ENCODE measurements at places on chromosomes 6 and 20.

GRCh38 chr6:25407431-25407830, 128.3 kb downstream of the CARMIL1 start:
- DNase-seq, result no peak

DNA sequence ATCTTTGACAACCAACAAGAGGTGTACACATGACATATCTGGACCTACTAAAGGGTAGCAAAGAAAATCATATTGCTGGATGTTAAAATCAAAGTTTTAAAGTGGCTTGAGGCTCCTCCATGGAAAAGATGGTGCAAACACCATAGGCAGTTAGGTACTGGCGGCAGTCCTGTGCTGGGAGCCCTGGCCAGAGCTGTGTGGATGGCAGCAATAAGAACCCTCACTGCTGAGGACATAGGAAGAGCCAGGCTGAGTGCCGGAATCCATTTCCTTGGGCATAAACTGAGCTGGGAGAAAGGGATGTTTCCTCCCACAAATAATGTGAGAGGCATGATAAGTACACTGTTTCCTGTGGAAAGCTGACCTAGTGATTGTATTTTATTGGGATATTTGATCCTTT, 89.9 kb downstream of the ARID1B start:
- no peak for DNase-seq

DNA sequence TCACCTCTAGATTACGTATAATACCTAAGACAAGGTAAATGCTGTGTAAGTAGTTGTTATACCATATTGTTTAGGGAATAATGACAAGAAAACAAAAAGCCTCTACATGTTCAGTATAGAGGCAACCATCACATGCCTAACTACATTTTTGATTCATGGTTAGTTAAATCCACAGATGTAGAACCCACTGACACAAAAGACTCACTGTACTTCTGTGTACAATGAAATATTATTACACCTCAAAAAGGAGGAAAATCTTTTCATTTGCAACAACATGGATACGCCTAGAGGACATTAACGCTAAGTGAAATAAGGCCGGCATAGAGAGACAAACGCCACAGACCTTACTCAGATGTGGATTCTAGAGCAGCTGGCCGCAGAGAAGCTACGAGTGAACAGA, 50.5 kb downstream of the NINL start:
- no peak for DNase-seq

GRCh38 chr6:136024711-136025110, 173.2 kb downstream of the PDE7B start:
- no peak for DNase-seq

GRCh38 chr6:53894091-53894490, 99.3 kb downstream of the LRRC1 start:
- DNase-seq, result no peak

- DNase-seq, result no peak
These were observed 84.2 kb downstream of the TRERF1 start for GRCh38 chr6:42367353-42368011.

DNA sequence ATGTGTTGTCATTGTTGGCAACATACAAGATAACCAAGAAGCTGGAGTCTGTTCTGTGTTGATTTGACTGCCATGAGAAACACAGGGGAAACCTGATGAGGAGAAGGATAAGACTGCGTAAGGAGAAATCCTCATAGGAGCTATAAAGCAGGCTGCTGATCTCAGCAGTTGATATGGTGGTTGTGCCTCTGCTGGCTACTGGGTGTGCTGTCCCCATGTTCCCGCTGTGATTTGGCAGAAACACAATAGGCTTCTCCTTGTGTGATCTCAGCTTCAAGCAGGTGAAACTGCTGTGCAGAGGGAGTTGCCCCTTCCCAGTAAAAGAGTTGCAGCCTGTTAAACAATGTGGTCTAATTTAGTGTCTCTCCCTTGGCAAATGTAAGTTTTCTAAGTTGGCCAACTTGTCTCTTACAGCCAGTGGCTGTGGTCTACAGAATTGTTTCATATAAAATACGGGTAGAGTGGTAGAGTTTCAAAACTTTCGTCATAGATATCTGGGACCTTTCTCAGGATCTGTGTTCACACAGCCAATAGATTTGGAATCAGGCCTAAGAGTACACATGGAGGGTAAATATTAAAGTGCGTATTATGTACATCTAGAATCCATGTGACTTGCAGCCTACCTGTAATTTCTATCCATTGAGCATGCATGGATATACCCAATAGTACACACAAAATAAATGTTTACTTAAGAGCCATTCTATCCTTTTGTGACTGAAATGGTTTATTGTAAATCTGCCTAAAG, 78.4 kb downstream of the RNF144B start:
- DNase-seq, result no peak

DNA sequence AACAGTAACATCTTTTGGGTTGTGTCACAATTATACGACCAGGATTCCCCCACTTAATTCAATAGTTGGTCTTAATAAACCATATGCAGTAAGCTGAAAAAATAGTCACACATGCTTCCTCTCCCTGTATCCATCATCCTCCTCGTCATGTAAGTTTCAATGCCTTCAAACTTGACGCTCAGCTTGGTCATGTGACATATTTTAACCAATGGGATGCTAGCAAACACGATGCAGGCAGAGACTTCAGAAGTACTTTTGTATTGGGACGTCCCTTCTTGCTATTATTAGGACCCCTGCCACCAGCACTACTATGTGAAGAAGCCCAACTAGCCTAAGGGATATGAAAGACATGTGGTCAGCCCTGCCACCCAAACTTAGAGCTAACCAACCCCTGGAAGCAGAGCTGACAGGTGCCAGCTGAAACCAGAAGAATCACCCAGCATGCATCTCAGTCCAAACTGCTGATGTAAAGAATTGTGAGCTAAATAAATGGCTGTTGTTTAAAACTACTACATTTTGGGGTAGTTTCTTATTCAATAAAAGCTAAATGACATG, 49.3 kb downstream of the CGA start:
- DNase-seq, result no peak
